ENCODE measurements at places on chromosomes 1 and 21. TPM values are rescaled to one million over a fixed set of nuclear protein-coding genes. Genes with fewer than 3 reads are reported as not detected.

COL6A2 gene
- 2,374 TPM for total RNA-seq

FMO4 gene
- total RNA-seq = 2.6 TPM

SPRR1B gene
- not detected for total RNA-seq

SLC6A17 gene
- under 0.01 TPM for total RNA-seq
